IPS-NIHi11 (cell line): ENCODE measurements at places on chromosomes 5 and 9.

DNA sequence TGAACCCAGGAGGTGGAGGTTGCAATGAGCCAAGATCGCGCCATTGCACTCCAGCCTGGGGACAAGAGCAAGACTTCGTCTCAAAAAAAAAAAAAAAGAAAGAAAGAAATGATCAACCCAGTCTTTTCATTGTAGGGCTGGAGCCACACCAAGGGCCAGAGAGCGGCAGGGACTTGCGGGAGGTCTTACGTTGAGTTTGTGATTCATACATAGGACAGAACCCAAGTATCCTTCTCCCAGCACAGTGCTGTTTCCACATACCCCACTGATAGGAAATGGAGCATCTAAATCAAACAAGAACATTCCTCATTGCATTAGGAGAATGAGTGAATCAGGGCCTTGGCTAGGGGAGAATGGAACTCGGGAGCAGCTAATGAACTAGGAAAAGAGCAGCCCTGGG lies 3.5 kb upstream of the TNIP1 start:
- no peak for DNase-seq

DNA sequence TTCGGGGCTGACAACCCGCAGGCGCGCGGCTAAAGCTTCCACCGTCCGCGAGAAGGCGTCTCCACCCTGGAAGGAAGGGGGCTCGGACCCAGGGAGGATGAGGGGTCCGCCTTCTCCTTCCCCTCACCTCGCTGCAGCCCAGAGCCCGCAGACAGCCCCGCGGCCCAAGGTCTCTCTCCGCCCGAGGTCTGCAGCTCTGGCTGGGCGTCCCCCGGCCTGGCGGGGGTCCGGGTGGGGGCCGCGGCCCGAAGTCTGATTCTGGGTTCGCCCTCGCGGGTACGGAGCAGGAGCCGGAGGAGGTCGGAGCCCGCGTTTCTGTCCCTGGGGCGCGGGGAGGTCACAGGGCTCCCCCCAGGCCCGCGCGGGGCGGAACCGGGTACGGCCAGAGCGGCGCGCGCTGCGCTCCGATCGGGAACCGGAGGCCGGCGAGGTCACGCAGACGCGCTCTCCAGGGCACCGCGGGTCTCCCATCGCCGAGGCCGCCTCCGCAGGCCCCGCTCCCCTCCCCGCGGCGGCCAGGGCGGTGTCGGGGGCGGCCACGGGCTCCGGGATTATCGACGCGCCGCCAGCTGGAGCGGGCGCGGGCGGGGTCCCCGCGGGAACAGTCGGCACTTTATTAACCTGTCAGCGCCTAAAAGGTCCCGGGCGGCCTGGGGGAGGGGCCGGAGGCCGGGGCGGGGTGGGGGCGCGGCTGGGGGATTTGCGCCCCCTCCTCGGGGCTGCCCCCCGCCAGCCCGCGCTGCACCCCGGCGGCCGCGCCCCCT lies 11.6 kb downstream of the LHX3 start:
- DNase-seq, result no peak

GRCh38 chr5:44740660-44741059 lies 68.1 kb upstream of the MRPS30 start:
- no peak for DNase-seq

DNA sequence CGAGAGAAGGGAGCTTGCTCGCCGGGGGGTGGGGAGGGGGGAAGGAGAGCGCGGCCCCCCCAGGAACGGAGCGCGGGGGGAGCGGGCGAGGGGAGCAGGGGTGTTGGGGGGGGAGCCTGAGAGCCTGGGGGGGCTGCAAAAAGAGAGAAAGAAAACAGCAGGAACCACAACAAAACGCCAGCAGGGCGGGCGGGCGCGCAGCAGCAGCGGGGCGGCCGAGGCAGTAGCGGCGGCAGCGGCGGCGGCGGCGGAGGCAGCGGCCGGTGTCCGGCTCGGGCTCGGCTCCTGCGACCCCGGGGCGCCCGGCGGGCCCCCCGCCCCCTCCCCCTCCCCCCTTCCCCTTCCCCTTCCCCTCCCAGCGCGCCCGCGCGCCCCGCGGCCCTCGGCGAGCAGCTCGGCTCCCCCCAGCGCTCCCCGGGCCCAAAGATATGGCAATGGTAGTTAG lies 1.6 kb downstream of the NR2F1 start:
- DNase-seq, result no peak

GRCh38 chr9:4105183-4105582 lies 194.7 kb downstream of the GLIS3 start:
- DNase-seq, result no peak

DNA sequence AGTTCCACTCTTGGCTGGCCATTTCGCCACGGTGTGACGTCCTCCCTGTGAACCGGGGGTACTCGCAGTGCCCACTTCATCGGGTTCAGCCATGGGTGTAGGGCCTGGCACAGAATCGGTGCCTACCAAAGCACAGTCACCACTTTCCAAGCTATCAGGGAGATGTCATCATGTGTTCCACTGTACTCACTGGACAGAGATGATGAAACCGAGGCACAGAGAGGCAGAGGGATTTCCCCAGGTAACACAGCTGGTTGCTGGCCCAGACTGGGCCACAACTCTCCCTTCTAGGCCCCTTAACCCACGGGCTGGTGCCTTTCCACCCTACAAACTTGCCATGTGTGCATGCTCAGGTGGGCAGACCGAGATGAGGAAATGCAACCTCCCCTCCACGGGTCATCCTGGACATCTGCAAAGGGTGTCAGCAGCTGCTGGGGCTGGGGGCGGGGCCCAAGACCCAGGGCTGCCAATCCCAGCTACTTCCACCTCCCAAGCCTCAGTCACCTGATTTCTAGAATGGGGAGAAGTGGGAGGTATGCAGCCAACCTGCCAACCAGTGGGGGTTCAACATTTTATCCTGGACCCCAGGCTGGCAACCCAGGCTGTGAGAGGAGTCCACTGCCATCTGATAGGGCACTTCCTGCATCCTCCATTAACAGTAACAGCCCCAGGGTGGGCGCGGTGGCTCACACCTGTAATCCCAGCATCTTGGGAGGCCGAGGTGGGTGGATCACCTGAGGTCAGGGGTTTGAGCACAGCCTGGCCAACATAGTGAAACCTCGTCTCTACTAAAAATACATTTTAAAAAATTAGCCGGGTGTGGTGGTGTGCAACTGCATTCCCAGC lies 893 bp upstream of the SH2D3C start:
- no peak for DNase-seq

GRCh38 chr5:102523541-102524175 lies 24.9 kb upstream of the SLCO6A1 start:
- no peak for DNase-seq

GRCh38 chr5:22590677-22591268 lies 262.4 kb downstream of the CDH12 start:
- DNase-seq, result no peak

DNA sequence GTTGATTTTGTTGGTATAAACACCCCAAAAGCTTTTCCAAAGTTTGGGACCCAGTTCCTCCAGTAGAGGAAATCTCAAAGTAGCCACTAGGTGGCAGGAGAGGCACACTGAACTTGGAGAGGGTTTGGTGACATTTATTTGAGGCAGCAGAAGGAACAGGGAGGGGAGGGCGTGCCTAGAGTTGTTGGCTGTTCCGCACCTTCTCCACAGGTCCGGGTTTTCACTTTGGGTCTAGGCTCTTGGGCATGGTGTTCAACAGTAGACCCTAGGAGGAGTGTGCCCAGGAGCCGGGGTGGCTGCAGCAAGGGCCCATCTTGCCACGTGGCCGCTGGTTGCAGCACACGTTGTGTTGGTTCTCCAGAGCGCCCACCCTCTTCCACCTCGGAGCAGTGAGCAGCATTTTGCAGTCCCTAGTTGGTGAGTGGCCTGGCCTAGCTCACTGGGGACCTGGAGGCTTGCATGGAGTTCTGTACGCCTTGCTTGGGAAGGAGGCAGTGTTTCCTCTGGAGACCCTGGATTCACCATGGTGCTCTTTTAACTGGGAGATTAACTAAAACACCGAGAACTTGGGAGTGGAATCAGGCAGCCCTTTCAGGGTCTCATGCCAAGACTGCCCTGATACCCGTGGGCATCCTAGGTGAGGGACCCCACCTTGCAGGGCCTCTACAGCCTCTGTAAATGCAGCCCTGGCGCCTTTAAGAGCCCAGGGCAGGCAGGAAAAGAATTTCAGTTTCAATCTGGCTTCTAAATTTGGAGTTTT lies 28.2 kb downstream of the PTPA start:
- peak; percentile 81 for DNase-seq

- no peak for DNase-seq
Observed at GRCh38 chr5:32017692-32018367, 156.3 kb downstream of the GOLPH3 start.

DNA sequence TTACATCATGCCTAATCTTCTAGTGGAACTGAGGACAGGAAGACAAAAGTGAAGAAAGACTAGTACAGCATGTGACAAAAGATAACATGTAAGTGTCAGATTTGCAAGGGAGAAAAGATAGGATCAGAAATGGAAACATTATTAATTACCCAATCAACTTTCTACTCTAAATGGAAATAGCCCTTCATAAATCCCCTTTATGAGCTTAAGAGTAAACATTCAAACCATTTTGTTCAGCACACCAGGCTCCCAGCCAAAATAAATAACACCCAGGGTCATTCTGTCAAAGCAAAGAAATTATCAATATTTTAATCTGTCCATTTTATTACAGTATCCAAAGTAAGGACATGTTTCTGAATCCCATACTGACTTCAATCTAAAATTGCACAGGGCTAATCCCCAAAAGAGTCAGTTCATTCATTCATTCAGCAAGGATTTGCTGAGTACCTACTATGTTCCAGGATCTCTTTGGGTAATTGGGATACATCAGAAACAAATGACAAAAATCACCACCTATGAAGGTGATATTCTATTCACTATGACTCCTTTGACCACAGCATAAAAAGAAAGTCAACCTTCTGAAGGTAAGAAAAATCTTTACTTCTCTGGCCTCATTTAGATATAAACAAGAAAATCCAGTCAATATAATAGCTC lies 5.3 kb downstream of the PRELID2 start:
- no peak for DNase-seq

- no peak for DNase-seq
Observed at GRCh38 chr5:124865603-124866354, 119.3 kb upstream of the ZNF608 start.

- DNase-seq, result peak; percentile 58
Observed at GRCh38 chr9:14313951-14314423, at the start of gene NFIB. Gene NFIB (minus strand): TSS chr9:14314141. CDS start chr9:14313511, 630 bp downstream.

DNA sequence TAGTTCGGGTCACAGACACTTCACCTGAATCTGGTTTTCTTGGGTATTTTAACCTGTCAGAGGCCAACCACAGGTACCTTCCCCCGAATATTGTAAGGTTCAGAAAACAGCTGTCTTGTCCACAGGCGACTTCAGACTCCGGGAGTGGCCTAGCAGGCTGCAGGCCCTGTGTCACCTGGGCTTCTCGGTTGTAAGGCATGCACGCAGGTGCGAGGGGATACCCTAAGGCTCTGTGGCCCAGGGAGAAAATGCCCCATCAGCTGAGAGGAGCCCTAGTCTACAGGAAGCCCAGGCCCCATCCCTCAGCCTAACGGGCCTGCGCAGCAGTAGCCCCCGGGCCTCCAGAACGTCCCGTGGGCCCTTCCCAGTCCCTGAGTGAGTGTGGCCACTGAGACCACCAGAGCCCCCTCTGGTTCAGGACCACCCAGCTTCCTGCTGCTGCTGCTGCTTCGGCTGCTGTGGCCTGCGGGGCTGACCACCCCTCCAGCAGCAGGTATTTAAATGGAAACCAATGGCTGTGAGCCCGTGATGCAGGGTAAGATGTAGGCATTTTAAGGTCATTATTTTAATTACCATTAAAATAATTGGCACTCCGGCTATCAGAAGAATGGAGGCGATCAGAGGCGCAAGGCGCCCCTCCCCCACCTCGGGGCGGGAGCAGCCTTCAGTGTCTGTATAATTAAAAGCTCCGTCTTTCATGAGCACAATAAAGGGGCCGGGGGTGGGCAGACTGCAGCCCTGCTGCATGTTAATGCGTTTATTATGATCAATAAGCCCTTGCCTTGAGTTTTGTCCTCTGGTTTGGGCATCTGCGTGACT lies 65.4 kb downstream of the PSMB7 start:
- DNase-seq, result no peak

GRCh38 chr9:16675131-16675530 lies 195.3 kb downstream of the BNC2 start:
- DNase-seq, result no peak

GRCh38 chr5:149937610-149938009 lies 7.0 kb downstream of the PDE6A start:
- no peak for DNase-seq

DNA sequence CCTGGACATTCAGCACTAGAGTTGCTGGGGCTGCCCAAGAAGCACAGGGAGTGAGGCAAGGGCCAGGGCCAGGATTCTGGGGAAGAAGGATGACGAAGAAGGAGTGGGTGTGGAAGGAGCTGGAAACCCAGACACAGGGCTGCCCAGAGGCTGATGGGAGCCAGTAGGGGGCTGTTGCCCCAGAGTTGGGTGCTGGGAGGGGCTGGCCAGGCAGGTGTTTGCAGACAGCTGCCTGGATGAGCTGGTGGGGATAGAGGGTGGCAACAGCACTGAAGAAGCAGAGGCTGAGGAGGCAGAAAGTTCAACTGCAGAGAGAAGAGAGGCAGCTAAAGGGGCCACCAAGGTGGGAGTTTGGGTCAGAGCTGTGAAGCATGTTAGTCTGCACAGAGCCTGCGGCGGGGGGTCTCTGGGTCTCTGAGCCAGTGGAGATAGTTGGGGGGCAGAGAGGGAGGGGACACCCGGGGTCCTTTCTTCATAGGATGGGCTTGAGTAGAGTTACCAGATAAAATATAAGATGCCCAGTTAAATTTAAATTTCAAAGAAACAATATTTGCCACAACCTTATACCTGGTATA lies 2.5 kb upstream of the AQP7 start:
- no peak for DNase-seq

GRCh38 chr9:69984831-69985230 lies 58.8 kb upstream of the MAMDC2 start:
- DNase-seq, result no peak

- DNase-seq, result no peak
Observed at GRCh38 chr9:106880081-106880480, 17.1 kb downstream of the ZNF462 start.

- no peak for DNase-seq
Observed at GRCh38 chr9:126788634-126789349, 16.0 kb upstream of the ZBTB43 start.

- DNase-seq, result peak; percentile 33
Observed at GRCh38 chr9:137128862-137129455, 10.0 kb upstream of the GRIN1 start.

DNA sequence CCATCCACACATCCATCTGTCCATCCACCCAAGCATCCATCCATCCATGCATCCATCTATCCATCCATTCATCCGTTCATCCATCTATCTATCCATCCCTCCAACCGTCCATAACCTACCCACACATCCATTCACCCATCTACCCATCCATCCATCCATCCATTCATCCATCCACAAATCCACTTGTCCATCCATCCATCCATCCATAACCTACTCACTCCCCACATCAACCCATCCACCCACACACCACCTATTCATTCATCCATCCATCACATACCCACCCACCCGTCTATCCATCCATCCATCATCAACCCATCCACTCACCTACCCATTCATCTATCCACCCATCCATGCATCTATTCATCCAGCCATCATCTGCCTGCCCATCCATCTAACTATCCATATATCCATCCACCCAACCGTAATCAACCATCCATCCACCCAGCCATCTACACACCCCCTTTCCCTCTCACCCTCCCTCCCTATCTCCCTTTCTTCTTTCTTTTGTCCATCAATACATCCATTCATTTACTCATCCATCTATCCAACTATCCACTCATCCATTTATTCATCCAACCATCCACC lies 43.6 kb upstream of the CLPTM1L start:
- no peak for DNase-seq
